ENCODE measurements at places on chromosomes 7 and 10. TPM values are rescaled to one million over a fixed set of nuclear protein-coding genes. Genes with fewer than 3 reads are reported as not detected.

- DNase-seq, result no peak
These were observed 155.0 kb upstream of the RHOBTB1 start for GRCh38 chr10:61098966-61099365.

DNA sequence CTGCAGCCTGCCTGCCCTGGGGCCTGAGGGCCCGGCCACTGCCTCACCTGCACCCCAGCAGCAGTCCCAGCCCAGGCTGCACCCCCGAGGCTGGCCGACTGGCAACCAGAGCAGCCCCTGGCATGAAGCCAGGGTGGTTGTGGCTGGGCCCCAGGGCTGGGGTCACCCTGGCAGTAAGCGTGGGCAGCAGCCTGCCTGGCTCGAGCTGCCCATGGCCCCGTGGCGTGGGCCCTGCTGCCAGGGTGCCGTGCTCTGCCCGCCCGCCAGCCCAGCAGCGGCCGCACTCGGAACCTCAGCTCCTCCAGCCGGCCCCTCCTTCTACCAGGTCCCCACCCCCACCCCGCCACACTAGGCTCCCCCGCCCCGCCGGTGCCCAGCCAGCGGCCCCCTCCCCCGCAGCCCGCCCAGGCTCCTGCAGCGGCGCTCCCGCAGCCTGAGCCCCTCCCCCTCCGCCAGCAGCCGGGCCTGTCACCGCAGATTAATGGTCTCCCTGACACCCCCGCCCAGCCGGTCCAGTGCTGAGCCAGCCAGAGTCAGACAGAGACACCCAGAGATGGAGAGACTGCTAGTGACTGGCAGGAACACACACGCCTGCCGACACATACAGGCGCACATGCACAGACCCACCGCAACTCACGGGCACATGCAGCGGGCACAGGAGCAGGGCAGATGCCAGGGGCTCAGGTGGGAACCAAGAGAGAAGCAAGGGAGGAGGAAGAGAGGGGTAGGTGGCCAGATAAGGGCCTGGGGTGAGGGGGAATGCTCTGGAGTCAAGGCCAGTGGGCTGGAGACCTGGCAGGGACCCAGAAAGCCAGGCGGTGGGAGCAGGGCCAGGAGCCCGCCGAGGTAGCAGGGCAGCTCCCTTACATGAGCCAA, 22.4 kb downstream of the KCNH2 start:
- DNase-seq, result no peak

The HYAL4 gene
- total RNA-seq, result not detected

DNA sequence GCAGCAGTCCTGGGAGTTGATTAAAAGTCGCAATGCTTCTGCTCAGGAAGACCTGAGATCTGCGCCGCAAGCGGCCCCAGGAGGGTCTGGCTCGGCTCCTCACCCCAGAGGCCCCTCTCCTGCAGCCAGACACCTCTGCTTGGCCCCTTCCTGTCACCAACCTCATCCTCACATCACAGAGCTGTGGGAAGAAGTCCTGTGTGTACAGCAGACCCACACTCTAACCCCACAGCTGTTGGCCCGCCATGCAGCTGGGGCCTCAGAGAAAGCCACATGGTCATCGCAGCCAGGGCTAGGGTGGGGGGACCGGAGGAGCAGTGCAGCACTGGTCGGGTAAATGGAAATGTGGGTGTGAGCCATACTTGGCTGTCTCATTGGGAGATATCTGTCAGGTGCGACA, 97.7 kb downstream of the RGS10 start:
- DNase-seq, result no peak

DNA sequence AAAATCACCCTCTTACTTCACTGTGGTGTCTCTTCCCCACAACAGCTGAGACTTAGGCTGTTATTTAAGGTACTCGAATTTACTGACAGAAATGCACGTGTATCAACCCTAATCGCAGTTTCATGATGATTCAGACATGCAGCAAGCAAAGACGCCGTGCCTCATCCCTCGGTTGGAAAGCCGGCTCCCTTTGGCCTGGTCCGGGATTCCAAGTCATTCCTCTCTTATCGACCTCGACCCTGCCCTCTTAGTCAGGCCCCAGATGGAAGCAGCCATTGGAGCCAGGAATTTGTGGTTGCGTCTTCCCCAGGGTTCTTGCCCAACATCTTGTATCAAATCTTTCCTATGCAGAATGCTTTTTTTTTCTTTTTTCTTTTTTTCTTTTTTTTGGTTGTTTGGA, 229.5 kb downstream of the GATA3 start:
- DNase-seq, result peak; percentile 97

DNA sequence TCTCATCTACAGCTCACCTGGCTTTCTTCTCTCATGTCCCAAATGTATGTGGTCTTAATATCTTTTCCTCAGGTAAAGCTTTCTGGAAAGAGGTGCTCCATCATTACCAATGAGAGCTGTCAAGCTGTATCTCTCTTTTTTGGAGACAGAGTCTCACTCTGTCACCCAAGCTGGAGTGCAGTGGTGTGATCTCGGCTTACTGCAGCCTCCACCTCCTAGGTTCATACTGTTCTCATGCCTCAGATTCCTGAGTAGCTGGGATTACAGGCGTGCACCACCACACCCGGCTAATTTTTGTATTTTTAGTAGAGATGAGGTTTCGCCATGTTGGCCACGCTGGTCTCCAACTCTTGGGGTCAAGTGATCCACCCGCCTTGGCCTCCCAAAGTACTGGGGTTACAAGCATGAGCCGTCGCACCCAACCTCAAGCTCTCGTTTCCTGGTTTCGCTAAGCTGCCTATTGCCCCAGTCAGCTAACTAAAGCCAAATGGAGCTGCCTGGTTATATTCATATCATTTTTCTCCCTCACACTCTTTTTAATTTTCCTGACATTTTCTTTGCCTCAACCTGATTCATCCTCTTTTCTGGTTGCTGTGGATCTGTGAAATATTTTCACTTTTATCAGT, 60.5 kb downstream of the SUFU start:
- DNase-seq, result no peak

GRCh38 chr7:8261711-8262695, at the start of gene ICA1:
TSS of gene ICA1 (minus strand) at chr7:8262167. CDS start at chr7:8235926, 26,241 bp downstream.
- peak; percentile 23 for DNase-seq

Data from cardiac muscle cell (in vitro differentiated cells and primary cell).